Stimulated activated CD4-positive, alpha-beta T cell treated with anti-CD3 and anti-CD28 coated beads, Interleukin-4, amount 100 ng/mL, for 4 hours (primary cell): ENCODE measurements at places on chromosomes 16 and 17.
A peak's percentile ranks its signal among the peaks of the same experiment; 100 is the strongest.

GRCh38 chr17:74695629-74696028, 17.1 kb downstream of the CD300LF start:
- DNase-seq: no peak

DNA sequence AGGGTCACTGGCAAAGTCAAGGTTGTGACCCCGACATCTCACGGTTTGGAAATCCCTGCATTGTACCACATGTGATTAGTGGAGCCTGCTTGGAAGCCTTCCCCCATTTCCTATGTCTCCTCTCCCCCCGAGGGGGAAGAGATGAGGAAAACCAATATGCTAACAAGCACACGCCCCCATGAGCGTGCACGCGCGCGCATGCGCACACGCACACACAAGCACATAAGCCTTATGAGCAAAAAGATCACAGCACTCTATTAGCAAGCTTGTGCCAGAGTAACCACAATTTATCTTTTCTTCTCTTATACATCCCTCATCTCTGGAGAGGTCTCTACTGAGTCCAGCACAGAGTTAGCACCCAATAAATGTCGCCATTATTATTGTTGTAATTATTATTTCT, 31.8 kb upstream of the MMP2 start:
- no peak for DNase-seq

DNA sequence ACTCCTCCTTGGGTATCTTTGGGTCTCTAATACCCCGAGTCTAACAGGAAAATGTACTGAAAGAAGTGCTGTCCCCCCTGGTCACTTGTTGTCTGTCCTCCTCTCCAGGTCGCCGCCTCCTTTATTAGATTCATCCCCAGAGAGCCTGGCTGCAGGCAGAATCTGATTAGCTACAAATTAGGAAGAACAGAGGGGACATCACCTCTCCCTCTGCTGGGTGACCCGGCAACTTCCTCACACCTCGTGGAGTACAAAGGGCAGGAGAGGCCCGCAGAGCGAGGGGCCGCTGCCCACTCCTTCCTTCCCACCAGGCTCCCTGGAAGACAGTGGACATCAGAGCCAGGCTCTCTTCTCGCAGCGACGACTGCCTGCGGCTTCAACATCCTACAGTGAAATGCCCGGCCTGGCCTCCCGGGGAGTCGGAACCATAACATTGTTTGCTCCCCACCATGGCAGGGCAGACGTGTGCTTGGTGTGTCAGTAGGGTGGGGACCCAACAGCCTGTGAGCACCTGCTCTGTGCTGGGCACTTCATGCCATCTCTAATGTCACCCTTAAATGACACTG, 5.3 kb downstream of the CYB561 start:
- DNase-seq: no peak

- no peak for DNase-seq
Observed at GRCh38 chr17:49193513-49194296, 16.7 kb downstream of the GNGT2 start.

GRCh38 chr16:85363881-85364280, 249.2 kb upstream of the GSE1 start:
- DNase-seq: no peak

- DNase-seq: no peak
Observed at GRCh38 chr17:46742565-46743270, 75.8 kb downstream of the WNT3 start.

- no peak for DNase-seq
Observed at GRCh38 chr17:43042025-43042628, 17.1 kb downstream of the RND2 start.

GRCh38 chr16:28062847-28063521, 530 bp downstream of the GSG1L start:
- no peak for DNase-seq

DNA sequence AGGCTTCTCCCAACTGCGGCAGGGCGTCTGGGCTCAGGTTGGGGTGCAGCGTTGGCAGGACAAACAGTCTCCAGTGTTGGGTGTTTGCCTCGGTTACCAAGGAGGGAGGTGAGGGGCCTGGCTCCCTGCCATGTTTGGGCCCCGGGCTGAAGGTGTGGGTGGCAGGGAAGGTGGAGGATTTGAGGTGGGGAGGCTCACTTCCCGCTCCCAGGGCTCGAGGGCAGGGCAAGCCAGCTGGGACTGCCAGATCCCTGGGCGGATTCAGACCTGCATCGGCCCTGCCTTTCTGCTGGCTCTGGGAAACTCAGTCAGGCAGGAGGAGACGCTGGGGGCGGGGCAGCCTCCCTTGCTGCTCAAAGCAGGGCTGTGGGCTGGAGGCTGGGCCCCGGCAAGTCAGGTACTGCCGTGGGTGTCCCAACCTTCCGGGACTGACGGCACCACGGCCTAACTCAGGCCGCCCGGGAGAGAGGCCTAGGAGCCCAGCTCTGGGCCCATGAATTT, 31.3 kb upstream of the KRT17 start:
- DNase-seq: no peak

GRCh38 chr16:89506791-89507191, 1.4 kb upstream of the SPG7 start:
- DNase-seq: no peak

DNA sequence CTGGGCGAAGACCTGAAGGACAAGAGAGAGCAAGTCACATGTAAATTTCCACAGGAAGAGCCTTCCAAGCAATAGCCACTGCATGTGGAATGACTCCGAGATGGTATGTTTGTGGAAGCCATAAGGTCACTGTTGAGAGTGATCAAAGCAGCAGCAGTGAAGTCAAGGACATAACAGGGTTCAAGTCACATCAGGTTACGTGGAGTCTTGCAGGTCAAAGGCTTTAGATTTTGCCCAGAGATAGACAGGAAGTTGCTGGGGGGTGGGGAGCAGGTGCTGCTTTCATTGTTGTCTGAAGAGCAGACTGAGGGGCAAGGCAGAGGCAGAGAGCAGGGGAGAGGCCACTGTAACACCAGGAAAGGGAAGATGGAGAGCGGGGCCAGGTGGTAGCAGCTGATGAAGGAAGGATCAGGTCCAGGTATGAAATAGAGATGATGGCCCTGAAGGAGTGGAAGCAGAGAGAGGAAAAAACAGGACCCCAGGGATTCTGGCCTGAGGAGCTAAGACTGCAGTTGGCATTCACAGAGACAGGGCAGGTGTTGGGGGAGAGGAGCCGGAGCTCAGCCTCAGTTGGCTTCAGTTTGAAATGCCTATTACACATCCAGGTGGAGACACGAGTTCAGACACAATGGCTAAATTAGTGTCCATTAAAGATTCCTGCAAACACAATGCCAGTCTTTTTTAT, 129.3 kb upstream of the AXIN2 start:
- DNase-seq: no peak

DNA sequence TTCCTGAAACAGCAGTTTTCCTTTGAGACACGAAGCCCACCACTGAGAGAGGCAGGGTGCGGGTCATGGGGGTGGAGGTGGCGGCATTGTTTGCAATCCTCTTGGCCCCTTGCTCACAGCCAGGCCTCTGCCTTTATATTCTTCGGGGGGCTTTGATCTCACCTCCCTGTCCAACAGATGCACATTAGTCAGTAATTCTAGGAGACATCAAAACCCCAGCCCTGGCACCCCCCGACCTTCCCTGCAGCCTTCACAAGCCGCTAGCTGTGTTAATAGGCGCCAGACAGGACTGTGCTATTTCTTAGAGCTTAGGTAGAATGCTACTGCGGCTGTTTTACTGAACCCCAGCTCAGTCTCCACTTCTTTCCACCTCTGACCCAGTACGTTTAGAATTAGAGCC, 212.6 kb downstream of the RBFOX1 start:
- no peak for DNase-seq

- DNase-seq: peak; percentile 50
Observed at GRCh38 chr17:32519228-32520103, 32.7 kb downstream of the CDK5R1 start.

- no peak for DNase-seq
Observed at GRCh38 chr17:35786941-35787432, 8.5 kb downstream of the MMP28 start.

GRCh38 chr17:3910420-3911270, 5.6 kb downstream of the P2RX1 start:
- DNase-seq: no peak

DNA sequence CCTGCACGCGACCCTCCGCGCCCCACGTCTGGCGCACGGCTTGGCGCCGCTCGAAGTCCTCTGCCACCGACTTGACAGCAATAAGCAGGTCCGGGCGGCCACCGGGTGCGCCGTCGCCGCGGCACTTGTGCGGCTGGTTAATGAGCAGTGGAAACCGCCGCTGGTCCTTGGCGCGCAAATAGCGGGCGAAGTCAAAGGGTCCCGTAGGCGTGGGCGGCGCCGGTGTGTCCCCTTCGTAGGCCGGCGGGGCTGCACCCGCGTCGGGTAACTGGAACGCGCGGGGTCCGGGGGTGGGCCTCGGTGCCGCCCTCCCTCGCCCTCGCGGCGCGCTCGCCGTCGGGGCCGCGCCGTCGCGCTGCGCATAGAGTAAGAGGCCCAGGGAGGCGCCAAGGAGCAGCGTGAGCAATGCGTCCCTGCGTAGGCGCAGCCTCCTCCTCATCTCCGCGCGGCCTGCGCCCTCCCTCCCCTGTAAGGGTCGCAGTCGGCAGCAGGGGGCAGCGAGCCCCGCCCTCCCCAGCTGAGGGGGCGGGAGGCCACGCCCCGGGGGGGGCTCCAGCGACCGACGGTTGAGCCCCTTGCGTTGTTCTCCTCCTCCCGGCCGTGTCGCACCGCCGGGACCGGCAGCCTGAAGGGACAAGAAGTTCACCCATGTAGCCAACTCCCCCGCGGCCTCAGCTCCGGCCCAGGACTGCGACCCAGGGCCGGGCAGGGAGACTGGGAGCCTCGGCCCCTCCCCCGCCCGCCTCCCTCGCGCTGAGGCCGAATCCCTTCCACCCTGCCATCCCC, 558 bp downstream of the B3GNT9 start:
- no peak for DNase-seq

DNA sequence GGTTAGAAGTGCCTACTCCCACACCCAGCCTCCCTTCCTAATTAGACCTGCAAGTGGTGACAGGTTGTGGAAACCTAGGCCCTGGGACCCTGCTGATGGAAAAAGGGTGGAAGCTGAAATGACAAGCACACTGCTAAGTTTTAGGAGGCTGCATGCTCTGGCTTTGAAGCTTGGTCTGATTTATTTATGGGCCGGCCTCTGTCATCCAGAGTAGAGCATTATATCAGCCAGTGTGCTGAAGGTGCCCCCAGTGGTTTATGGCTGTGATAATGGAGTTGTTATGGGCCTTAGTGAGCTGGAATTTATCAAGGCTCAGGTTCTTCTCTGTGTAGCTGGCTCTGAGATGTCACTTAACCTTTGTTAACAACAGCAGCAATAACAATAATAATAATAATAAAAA, 142.6 kb downstream of the UTP18 start:
- no peak for DNase-seq

GRCh38 chr17:55341432-55341831, 76.7 kb downstream of the HLF start:
- no peak for DNase-seq

GRCh38 chr17:38777641-38778250, 21.6 kb downstream of the PIP4K2B start:
- no peak for DNase-seq

GRCh38 chr17:21029036-21029435, 13.8 kb downstream of the USP22 start:
- DNase-seq: no peak

GRCh38 chr16:86819533-86819892, 241.2 kb downstream of the FOXL1 start:
- no peak for DNase-seq

DNA sequence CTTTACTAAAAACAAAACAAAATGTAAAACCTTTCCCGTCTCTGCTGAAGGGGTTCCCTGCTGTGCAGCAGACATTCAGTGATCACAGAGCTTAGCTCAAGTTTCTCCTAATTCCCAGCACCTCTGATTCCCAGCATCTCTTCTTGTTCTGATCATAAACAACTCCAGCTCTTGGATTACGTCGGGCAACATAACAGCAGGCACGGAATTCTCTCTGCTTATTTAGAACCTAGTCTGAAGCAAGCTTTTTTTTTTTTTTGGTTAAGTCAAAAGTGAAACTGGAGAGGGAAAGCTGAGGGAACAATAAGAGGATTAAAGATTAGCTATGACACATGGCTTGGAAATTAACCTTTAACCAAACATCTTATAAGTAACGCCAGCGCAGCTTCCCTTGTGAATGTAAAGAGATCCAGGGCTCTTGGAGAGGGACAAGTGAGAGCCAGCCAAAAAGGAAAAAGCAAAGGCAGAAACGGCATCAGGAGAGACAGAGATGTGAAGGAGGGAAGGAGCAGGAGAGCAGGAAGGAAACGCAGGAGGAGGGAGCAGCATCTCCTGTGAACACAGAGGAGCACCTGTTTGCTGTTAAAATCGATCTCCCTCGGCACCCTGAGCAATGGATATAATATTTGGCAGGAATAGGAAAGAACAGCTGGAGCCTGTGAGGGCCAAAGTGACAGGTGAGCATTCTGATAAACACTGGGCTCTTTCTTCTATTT, at the start of gene BCO1:
Gene BCO1, plus strand, starts transcription at position 394 of the 716 bp plus-strand sequence. Its CDS starts 220 bp downstream, at position 614.
- DNase-seq: no peak

DNA sequence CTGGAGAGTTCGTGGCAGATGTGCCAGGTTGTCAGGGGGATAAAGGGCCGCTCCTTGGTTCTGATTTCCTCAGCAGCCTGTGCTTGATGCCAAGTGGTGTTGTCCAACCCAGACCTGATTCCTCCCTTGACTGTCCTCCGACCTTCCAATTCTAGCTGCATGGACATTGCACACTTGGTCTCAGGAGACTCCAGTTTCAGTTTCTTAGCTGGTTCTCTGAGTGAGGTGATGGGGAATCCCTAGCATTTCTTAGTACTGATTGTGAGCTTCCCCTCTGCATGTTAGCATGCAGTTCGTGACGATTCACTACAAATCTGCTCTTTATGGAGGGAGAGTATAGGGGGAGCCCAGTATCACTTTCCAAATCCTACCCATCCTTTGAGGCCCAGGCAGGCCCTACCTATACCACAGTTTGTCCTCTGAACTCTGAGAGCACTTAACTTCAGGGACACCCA, 12.4 kb upstream of the CCR7 start:
- DNase-seq: no peak

DNA sequence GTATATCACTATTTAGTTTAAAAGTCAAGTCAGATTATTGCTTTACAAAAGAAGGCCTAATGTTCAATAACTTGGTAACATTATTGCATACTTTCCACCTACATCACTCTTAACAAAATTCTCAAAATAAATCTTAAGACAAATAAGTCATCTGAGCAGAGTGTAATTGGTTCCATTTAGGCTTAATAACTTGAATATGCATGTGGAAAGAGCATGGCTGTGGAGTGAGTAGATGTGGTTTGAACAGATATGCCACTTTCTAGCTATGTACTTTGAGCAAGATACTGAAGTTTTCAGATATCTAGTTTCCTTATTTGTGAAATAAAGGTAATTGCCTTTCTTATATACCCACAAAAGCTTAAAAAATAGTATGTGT, 6.7 kb upstream of the EVI2A start:
- DNase-seq: no peak

DNA sequence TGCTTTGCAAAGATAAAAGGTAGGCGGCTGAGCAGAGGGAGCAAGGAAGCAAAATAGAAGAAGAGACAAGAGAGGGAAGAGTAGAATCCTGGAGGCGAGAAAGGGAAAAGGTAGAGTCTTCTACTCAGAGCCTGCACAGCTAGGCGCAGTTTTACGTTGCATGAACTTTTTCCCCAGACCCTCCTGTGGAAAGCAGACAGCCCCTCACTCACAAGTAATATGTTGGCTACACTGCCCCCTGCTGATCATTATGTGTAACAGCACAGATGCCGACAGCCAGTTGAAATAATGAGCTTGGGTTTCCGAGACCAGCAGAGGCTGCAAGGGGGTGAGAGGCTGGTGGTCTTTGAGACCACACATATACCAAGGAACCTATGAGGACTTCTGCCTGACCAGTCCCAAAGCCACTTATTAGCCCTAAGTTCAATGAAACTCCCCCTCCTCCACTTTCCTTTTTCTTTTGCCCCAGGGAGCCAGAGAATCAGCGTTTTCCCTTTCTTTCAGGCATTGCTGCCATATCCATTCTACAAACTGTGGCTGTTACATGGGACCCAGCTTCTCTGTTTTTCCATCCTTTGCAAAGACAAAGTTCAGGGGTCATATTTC, 22.5 kb upstream of the CMTR2 start:
- no peak for DNase-seq
